Dermis microvascular lymphatic vessel endothelial cell (primary cell): ENCODE measurements at places on chromosomes 6 and 20. TPM values are rescaled to one million over a fixed set of nuclear protein-coding genes. Genes with fewer than 3 reads are reported as not detected.

GRCh38 chr20:50488236-50488806 is 21.9 kb upstream of the PTPN1 start:
- DNase-seq: no peak

DNA sequence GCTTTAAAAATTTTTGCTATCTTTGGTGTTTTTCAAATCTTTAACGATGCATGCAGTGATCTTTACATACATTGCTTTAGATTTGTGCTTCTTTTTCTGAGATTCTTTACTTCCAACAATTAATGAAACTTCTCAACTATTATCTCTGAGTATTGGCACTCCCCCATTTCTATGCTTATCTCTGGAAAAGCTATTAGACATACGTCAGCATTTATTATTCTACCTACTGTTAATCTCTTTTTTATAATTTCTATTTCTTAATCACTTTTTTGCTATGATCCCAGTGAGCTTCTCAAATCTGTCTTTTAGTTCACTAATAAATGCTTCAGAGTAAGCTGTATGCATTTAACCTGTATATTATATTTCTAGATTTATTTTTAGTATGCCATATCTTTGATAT is 264.2 kb upstream of the TFAP2D start:
- DNase-seq: no peak

DNA sequence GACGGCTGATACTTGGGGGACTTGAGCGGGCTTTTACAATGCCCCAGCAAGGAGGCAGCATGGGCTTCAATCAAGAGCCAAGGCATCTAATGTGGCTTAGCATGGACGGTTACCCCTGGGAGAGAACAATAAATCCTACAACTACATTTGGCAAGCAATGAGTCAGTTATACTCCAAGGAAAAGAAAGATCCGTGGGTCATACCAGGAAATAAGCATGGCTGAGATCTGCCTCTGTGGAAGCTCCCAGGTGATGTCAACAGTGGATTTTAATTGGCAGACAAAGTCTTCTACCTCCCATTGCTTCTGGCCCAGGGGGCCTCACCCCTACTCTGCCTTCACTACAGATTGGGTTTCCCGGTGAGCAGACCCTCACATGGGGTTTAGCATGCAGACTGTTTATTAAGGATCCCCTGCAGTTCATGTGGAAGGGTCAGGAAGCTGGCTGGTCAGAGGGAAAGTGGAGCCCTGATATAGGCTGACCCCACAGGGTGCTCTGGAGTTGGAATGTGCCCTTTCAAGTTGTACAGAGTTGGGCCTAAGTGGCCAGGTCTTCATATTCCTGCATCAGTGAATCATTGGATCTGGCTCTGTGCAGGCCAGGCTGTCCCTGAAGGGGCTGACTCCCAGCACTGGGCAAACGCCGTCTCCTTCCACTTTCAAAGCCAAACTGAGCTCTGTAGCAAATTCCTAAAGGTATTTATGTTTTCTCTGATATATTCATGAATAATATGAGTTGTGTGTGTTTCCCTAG is 91.3 kb upstream of the GGTLC1 start:
- DNase-seq: no peak

- DNase-seq: peak; percentile 91
These were observed 2.1 kb downstream of the SOX12 start for GRCh38 chr20:327186-328026.

GRCh38 chr20:51385646-51386530 is 156.6 kb downstream of the NFATC2 start:
- DNase-seq: peak; percentile 68

GRCh38 chr6:7979831-7980230 is 69.2 kb upstream of the TXNDC5 start:
- no peak for DNase-seq

DNA sequence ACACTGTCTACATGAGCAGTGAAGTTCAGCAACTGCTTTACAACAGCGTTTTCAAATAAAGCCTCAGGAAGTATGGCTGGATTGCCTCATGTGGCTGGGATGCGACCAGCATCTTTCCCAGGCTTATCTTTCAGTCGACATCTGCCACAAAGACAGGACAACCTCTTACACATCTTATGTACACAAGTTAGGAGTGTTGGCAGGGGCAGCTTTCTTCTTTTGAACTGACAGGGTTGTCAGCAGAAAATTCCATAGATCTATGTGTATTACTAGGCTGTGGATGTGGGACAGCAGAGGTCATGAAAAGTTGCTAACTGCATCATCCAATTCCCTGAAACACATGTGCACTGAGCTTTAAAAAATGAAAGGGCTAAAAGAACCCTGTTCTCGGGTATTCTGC is 48.1 kb downstream of the PLAGL1 start:
- DNase-seq: no peak

GRCh38 chr20:49671433-49671832 is 42.2 kb downstream of the B4GALT5 start:
- no peak for DNase-seq

Gene OR12D2
- not detected in 2 replicates for total RNA-seq

Gene BTBD3
- total RNA-seq: 45.6 and 79.3 TPM in 2 replicates

- DNase-seq: no peak
These were observed 3.2 kb downstream of the PTPN1 start for GRCh38 chr20:50513169-50514034.

DNA sequence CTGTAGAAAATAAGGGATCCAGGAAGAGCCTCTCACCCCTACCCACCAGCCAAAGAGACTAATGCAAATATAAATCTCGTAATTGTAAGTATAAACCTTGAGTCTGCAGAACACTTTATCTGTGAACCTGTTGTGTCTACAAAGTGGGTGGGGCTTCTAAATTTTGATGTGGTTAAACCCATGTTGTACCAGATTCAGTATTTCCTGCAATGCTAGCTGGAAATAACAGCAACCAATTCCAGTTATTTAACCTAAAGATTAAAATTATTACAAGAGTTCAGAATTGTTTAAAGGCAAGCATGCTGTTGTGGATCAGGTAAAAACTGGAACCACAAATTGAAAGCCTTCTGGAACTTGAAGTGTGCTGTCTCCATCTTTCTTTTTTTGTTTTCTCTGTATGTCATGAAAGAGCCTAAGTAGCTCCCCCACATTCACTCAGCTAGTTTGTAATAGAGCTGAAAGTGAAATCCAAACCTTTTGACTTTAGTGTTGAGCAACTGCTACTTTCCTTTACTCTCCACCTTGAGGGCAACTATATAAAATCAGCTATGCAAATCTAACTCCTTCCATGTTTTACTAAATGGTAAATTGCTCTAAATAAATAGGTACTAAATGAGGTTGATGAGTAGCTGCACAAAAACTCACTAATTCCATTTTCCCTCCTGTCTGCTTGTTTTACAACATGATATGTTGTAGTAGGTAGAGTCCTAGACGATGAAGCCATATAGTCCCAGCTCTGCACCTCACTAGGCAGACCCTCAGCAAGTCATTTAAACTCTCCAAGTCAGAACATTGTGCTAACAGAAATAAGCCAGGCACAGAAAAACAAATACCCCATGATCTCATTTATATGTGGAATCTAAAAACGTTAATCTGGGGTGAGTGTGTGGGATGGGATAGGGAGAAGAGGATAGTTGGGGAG is 17.9 kb upstream of the THEMIS start:
- DNase-seq: no peak
